ENCODE measurements at places on chromosomes 6 and 20.

GRCh38 chr6:104431096-104431495 lies 428.6 kb downstream of the HACE1 start:
- no peak for DNase-seq

- DNase-seq, result no peak
Observed at GRCh38 chr6:90062667-90063066, 168.4 kb downstream of the GJA10 start.

- peak; percentile 5 for DNase-seq
Observed at GRCh38 chr6:121838842-121839241, 403.4 kb downstream of the GJA1 start.

- no peak for DNase-seq
Observed at GRCh38 chr20:63957690-63958441, 1.6 kb upstream of the UCKL1 start.

DNA sequence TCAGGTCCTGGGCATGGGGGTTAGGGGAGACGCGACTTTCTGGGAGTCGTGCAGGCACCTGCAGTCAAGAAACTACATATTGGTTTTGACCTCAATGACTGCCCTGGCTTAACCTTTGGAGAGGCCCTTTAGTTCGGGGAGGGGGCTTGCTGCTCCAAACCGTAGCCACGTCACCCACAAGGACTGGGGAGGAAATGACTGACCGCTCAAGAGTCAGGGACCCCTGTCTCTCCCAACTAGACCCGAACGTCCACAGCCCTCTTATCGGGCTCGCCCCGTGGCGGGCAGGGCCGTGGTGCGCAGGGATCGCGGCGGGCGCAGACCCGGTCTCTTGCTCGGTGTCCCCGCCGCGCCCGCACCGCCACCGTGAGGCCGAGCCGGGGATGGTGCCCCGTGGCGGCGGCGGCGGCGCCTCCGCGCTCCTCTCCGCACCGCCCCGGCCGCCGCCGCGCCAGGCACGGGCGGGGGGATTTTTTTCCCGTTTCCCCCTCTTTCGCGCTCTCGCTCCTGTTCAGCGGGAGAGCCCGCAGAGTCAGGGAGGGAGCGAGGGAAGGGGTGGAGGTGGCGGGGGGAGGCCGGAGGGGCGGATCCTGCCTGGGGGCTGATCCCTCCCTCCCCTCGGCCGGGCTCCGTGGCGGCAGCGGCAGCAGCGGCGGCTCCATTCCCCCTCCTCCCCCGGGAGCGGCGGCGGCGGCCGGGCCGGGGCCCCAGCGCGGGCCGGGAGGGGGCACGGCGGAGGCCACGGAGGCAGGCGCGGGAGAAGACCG lies at the start of gene BRPF3:
Gene BRPF3 (plus strand): TSS at position 632 of the 767 bp plus-strand sequence. CDS start 3,579 bp downstream, outside the sequence.
- DNase-seq, result peak; percentile 66

DNA sequence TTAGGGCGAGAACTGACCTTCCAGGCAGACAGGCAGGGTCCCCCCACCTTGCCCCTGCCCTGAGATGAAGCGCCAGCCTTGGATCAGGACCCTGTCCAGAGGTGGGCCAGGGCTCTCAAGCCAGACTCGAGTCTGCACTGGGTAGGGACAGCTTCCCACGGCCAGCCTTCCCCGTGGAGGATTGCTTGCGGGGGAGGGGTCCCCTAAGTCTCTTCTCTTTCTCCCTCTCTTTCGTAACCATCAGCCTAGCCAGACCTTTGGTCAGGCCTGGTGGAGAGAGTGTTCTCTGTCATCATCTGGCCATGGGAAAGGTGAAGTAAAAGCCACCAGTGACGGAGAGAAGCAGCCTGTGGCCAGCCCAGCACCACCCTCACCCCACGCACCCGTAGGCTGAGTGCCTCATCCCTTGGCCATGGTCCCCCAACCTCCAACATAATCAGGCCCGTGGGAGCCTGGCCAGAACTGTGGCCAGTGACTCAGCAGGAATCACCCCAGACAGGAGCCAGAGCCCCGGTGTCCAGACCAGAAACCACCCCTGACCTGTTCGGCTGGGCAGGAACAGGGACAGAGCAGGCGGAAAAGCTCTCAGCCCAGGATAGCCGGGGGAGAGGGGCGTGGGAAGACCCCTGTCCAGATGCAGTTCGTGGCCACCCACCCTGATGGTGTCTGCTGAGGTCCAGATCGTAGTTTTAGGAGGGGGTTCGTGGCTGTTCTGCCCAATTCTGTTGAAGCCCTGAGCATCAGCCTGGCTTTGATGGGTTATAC lies 47.1 kb downstream of the SNAI1 start:
- DNase-seq, result peak; percentile 51

DNA sequence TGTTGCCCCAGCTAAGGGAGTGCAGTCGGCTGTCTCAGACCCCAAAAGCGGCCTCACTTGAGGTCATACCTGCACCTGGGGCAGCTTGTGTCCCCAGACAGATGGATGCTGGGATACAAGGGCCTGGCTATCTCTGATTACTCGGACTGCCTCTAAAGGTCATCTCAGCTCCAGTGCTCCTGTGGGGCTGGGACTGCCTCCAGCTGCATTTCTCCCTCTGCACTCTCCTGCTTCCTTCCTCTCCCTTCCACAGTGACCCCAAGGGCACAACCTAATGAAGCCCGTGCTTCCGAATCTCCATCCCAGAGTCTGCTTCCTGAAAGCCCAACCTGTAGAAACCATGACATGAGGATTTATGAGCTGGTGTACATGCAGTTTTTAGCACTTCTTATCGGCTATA lies 22.8 kb upstream of the OCSTAMP start:
- no peak for DNase-seq

- no peak for DNase-seq
Observed at GRCh38 chr20:63023071-63023935, 16.5 kb upstream of the BHLHE23 start.
